ENCODE measurements at places on chromosomes 1 and 21.

- DNase-seq: peak; percentile 51
Measured at GRCh38 chr1:52195161-52195560, 53.3 kb downstream of the ZFYVE9 start.

- no peak for DNase-seq
Measured at GRCh38 chr1:204114606-204115005, 37.2 kb downstream of the ETNK2 start.

DNA sequence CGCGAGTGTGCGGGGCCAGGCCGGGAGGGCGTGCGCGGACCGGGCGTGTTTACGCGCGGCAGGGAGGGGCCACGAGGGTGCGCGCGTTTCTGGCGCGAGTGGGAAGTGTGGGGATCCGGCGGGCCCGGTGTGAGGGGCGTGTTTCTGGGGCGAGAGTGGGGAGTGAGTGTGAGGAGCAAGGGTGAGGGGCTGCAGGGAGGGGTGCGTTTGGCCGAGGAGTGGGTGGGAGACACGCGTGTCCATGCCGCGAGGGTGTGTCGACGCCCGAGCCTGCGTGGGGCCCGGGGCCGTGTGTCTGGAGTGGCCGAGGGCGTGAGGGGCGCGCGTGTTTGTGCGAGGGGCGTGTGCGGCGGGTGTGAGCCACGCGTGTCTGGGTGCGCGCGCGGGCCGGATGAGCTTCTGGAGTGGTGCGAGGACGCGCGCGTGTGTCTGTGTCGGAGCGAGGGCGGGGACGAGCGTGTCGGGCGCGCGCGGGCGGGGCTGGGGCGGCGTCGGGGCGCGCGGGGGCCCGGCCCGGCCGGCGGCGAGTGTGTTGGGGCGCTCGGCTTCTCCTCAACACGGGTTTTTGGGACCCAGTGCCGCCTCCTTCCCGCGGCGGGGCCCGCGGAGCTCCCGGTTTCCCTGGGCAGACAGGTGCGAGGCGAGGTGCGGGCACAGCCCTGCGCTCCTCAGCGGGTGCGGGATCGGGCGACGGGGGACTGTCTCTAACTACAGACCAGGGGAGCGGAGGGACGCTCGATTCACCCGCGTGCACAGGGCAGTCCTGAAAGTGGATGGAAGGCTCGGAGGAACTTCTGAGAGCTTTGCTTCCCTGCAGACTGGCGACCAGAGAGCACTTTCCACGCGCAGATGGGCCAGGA lies 65.8 kb upstream of the VAMP3 start:
- DNase-seq: no peak

- no peak for DNase-seq
Measured at GRCh38 chr1:203636291-203636690, 9.7 kb downstream of the ATP2B4 start.

GRCh38 chr1:55288245-55288644 lies 73.1 kb upstream of the USP24 start:
- no peak for DNase-seq

DNA sequence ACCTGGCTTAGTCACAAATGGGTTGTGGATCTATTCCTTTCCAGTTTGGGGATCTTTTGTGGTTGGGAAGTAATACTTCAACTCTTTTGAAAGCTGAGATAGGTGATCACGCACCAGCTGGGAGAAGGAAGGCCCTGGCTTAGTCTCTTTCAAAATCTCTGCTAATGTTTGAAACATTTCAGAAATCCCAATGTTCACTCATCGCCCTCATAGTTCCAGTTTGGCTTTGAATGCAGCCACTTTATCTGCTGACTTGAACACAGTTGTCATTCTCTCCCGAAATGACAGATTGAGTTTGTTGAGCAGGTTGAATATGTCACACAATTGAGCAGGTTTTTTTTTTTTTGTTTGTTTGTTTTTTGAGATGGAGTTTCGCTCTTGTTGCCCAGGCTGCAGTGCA lies 24.6 kb downstream of the RASAL2 start:
- DNase-seq: no peak

DNA sequence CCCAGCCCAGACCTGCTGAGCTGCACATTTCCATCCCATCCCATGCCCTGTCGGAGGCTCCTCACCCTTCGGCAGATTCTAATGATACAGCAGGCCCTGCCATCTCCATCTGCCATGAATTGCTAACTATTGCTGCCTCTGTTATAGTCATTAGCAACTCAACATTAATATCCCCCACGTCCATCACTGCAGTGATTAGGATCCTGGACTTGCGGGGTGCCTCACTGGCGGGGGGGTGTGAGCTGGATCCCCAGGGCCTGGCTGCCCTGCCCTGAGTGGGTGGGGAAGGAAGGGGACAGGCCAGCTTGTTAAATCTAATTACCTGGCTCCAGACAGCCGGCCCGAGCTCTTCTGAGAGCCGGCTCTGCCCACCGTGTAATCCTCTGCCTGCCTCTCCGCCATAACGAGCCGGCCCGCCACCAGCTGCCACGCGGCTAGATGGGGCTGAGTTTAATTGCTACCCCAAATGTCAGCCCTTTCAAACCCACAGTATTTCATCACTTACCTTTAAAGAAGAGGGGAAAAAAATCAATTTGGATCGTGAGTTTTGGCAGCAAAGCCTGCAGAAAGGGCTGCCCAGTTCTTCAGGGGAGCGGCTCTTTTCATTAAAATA lies 227.3 kb upstream of the CSF3R start:
- no peak for DNase-seq

DNA sequence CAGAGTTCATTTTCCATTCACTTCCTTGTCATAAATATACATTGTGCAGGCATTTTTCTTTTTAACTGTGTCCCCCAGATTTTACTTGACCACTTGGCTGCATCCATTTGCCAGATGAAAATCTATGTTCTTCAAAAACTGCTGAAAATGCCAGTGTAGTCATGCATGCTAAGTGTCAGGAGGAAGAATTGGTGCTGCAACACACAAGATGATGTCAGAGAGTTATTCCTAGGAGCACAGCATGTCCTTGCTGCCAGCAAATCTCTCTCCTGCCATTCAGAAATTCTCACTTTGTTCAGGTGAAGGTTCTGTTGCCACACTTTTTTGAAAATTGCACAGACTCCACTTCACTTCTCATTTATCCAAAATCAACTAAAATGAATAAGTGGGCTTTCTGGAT lies 106.4 kb upstream of the MAGI3 start:
- no peak for DNase-seq

DNA sequence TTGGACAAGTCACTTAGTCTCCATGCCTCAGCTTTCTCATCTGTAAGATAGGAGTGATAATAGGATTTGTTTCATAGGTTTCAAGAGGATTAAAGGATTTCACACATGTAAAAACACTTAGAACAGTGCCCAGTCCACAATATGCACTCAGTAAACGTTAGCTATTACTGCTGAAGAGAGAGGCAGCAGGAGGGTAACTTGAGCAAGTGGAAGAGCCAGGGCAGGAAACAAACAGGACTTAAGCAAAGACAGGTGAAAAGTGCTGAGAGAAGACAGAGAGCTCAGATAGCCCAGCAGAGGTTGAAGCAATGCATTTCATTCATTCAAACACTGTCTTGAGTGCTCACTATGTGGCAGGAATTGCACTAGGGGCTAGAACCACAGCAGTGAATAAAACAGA lies 21.1 kb upstream of the H3-3A start:
- DNase-seq: no peak

GRCh38 chr21:29211205-29211604 lies 80.8 kb downstream of the MAP3K7CL start:
- no peak for DNase-seq

DNA sequence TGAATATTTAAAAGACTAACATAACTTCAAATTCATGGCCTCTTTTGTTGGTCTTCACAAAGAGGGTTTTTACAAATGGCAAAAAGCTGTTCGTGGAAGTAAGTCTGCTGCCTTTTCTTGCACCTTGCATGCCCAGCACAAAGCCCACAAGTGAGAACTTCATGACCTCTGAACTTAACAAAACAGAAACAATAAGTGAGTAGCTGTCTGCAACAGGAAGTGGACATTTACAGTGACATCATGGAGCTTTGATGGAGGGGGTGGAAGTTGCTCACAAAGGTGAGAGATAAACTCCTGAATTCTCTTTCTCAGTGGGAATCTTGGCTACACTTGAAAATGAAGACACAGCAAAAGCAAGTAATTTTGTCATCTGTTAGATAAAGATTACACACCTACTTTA lies 303.3 kb upstream of the DEPDC1 start:
- DNase-seq: no peak

GRCh38 chr1:110816945-110817344 lies 56.0 kb upstream of the CD53 start:
- no peak for DNase-seq

Data from AG04450 (cell line).